ENCODE measurements at places on chromosomes 3 and 15.

- DNase-seq: no peak
Measured at GRCh38 chr3:99565331-99565730, 73.1 kb upstream of the COL8A1 start.

DNA sequence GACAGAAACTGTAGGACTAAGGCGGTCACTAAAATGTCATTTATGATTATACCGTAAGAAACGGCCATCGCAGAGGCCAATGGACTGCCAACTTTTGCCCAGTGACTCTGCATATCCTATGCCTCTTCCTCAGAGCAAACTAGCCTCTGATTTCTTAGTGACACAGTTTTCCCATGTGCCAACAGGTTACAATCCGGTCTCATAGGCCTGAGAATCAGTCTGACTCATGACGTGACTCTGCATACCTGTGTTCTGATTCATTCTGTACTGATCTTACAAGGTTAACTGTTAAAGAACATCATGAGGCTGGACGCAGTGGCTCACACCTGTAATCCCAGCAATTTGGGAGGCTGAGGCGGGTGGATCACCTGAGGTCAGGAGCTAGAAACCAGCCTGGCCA, 17.8 kb downstream of the RUBCN start:
- no peak for DNase-seq

- DNase-seq: no peak
Measured at GRCh38 chr3:20111836-20112235, 71.6 kb downstream of the KAT2B start.

DNA sequence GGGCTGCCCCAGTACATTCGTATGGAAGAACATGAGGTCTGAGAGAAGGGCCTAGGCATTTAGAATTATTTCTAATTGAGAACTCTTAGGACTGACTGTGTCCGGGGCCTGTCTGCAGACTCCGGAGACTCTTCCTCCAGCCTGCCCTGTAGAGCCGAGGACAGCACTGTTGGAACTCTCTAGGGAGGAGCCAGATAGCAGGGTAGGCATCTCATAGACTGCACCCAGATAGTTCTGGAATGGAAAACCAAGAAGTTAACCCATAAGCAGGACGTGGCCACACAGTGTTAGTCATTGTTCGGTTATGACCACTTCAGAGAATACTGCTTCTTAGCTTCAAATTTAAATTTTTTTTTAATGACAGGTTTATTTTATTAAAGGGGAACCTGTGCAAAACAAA, 59.5 kb downstream of the SNRK start:
- no peak for DNase-seq

DNA sequence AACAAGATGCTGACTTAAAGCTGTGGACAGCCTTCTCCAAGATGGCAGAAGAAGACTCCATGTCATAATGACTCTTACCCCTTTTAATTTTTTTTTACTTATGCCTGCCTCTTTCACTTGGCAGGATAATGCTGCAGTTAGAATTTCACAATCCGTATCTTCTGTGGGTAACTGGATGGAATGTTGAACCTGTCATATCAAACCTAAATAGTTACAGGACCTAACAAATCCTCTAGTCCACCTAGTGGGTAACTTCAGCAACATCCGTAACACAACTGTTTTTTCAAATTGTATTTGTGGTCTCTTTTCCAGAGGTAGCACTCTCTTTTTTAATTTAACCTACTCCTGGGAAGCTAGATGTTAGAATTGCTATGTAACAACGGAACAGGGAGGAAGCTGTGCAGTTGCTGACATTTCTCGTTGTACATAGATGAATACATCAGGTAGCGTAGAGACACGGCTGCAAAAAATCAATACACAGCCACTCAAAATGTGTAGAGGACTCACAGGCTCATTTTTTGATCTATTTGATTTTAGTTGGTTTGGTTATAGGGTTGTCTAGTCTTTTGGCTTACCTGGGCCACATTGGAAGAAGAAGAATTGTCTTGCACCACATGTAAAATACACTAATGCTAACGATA, 43.9 kb upstream of the TRPM1 start:
- DNase-seq: no peak

- no peak for DNase-seq
Measured at GRCh38 chr3:127032296-127032990, 49.5 kb downstream of the PLXNA1 start.

Measured in CD4-positive, alpha-beta T cell treated with Interleukin-4 for 4 hours (primary cell).